ENCODE measurements at places on chromosomes 16 and 17. TPM values are rescaled to one million over a fixed set of nuclear protein-coding genes. Genes with fewer than 3 reads are reported as not detected.

The LITAFD gene
- not detected for total RNA-seq

The AGRP gene
- total RNA-seq, result not detected

The KRTAP9-8 gene
- not detected for total RNA-seq

The KRT40 gene
- total RNA-seq, result not detected

The ADCY9 gene
- 1.7 TPM for total RNA-seq

The HMOX2 gene
- 36.5 TPM for total RNA-seq

The KRTAP3-1 gene
- not detected for total RNA-seq

The RAC3 gene
- total RNA-seq, result 0.62 TPM

The NAGS gene
- total RNA-seq, result 2.2 TPM

DNA sequence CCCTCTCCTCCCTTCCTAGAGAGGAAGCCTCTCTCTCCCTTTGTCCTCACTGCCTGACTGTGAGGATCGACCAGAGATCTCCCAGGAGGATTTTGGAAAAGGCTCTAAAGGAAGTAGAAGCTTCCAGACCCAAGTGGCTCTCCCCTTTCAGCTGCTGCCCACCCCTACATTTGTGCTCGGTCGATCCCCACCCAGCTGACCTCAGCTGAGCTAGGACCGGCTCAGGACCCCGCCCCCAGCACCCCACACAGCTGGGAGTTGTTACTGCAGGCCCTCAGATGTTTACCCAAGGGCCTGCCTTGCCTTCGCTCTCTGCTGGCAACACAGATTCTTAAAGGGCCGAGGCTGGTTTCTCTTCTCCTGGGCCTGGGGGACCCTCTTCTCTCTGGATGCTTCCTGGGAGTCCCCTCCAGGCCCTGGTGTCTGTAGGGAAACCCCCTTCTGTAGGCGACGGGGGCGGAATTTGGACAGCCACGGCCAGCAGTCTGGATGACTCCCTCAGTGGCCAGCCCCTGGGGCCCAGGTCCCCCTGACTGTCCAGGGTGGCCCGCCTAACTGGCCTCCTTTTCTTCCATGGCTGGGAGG lies 26.9 kb upstream of the TIMP2 start:
- H3K36me3 ChIP-seq, result no peaks in the 10 kb centered on the region
- H3K4me1 ChIP-seq, result no peaks in the 10 kb centered on the region
- H3K27me3 ChIP-seq, result no peaks in the 10 kb centered on the region
- no peak for DNase-seq
- H3K27ac ChIP-seq, result no peak overlapping the region

DNA sequence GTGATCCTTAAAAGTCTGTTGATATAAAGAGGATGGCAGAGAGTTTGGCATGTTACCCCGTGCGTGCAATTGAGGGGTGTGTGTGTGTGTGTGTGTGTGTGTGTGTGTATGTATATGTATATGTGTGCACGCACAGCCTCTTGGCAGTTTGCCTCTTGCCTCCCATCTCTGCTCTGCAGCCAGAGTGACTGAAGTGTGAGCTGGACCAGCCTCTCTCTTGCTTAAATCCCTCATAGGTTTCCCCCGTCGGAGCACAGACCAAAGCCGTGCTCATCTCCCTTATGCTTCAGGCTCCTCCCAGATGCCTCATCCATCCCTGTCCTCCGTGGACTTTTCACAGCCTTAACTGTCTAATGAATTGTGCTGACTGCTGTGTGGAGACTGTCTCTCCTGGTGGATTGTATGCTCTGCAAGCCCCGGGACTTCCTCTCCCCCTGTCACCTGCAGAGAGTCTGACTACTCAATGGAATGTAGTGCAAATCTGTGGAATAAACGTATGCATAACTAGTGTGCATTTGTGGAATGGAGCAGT lies 413.5 kb downstream of the CPPED1 start:
- no peak overlapping the region for H3K27ac ChIP-seq
- DNase-seq, result no peak
- no peaks in the 10 kb centered on the region for H3K4me1 ChIP-seq
- H3K27me3 ChIP-seq, result no peaks in the 10 kb centered on the region
- H3K36me3 ChIP-seq, result peaks cover 48% of the 10 kb centered on the region

- no peaks in the 10 kb centered on the region for H3K27me3 ChIP-seq
- H3K4me3 ChIP-seq, result no peak overlapping the region
- H3K27ac ChIP-seq, result no peak overlapping the region
- no peak for DNase-seq
- no peaks in the 10 kb centered on the region for H3K36me3 ChIP-seq
Measured at GRCh38 chr17:71941920-71942319, 178.9 kb upstream of the SOX9 start.

DNA sequence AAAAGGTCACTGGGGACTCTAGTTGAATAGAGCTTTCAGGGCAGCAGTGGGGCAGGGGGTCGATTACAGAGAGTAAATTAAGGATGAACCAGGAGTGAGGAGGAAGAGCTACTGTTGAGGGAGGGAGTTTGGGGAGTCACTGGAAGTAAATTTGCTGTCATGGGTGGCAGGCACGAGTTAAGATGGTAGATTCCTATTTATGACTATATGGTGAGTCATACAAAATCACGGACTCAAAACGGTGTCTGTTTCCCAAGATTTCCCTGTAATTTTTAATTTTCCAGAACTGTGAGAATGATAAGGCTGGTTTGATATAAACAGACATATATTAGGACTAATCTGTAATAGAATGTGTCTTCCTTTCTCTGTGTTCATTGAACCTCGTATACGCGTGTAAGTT lies 287.6 kb upstream of the GOT2 start:
- no peaks in the 10 kb centered on the region for H3K4me1 ChIP-seq
- DNase-seq, result no peak
- H3K4me3 ChIP-seq, result no peak overlapping the region
- no peak overlapping the region for H3K27ac ChIP-seq
- no peaks in the 10 kb centered on the region for H3K27me3 ChIP-seq

DNA sequence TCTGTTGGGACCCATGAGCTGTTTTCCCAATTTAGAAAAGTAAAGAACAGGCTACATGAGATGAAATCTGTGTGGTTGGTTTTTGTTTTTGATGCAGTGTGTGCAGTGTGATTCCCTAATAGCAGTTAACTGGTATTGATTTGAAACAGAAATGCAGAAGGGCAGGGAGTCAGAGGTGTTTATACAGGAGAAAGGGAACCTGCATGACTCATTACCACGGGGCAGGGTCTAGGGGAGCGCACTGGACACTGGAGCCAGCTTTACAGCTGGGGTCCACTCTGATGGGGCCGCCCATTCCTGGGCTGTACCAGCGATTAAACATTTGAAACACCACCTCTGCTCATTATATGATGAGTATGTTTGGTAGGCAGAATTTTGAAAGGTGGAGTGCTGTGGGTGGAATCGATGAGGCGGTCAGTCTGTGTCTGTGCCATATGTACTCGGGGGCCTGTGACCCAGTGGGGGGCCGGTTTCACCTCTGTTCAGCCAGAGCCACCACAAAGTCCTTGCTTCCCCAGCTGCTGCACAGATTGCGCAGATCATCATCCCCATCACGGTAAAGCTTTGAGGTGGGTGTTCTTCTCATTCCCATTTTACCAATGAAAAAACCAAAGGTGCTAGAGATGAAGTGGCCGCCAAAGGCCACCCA lies 142.5 kb downstream of the CMIP start:
- H3K27ac ChIP-seq, result no peak overlapping the region
- no peaks in the 10 kb centered on the region for H3K4me1 ChIP-seq
- H3K36me3 ChIP-seq, result no peaks in the 10 kb centered on the region
- no peaks in the 10 kb centered on the region for H3K27me3 ChIP-seq
- DNase-seq, result no peak

- H3K27me3 ChIP-seq, result no peaks in the 10 kb centered on the region
- H3K27ac ChIP-seq, result peak overlapping the region; percentile 46
- peak; percentile 63 for DNase-seq
- H3K4me1 ChIP-seq, result peaks cover 13% of the 10 kb centered on the region
- peak overlapping the region; percentile 93 for H3K4me3 ChIP-seq
Measured at GRCh38 chr16:21159281-21159951, 942 bp downstream of the LDAF1 start.

DNA sequence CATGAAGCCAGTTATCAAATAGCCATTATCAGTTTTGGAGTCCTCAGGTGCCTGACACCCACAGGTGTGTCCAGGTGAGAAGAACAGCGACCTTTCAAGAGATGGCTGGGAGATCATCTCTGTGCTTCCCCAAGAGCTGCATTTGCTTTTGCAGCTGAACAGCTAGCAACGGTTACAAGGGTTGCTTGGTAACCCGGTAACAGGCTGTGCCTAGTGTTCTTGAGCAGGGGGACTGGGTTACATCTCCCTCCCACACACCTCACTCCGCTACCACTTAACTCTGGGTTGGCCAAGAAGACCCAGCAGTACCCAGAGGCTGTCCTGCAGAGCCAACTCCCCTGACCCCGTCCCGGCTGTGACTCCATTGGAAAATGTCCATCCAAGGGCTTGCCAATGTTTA lies 147.0 kb downstream of the SLC39A11 start:
- H3K36me3 ChIP-seq, result peaks cover 2% of the 10 kb centered on the region
- DNase-seq, result no peak
- no peaks in the 10 kb centered on the region for H3K27me3 ChIP-seq
- no peak overlapping the region for H3K4me3 ChIP-seq
- H3K27ac ChIP-seq, result no peak overlapping the region

DNA sequence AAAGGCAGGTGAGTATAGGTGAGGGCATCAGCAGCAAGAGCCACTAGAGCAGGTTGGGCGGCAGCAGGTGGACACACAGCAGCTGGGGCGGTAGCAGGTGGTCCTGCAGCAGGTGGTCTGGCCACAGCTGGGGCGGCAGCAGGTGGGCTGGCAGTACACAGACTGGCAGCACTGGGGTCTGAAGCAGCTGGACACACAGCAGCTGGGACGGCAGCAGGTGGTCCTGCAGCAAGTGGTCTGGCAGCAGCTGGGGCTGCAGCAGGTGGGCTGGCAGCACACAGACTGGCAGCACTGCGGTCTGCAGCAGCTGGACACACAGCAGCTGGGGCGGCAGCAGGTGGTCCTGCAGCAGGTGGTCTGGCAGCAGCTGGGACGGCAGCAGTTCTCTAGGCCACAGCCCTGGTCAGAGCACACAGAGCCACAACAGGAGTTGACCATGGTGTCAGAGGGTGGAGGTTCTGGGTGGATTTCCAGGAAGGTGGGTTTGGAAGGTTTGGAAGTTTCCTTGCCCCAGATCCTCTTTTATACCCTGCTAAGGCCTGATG lies at the start of gene KRTAP4-2:
KRTAP4-2 (minus strand) TSS at position 495 of the 545 bp plus-strand sequence; CDS start at position 438, 57 bp downstream.
- no peak within 1 kb of the TSS for H3K4me3 ChIP-seq
- DNase-seq, result no peak
- H3K27me3 ChIP-seq, result no peaks in the 10 kb centered on the region
- H3K4me1 ChIP-seq, result peaks cover 41% of the 10 kb centered on the region

- H3K4me3 ChIP-seq, result no peak overlapping the region
- H3K27ac ChIP-seq, result no peak overlapping the region
- no peaks in the 10 kb centered on the region for H3K27me3 ChIP-seq
- DNase-seq, result no peak
- H3K36me3 ChIP-seq, result no peaks in the 10 kb centered on the region
Measured at GRCh38 chr17:71084219-71084618, 914.9 kb downstream of the KCNJ2 start.

DNA sequence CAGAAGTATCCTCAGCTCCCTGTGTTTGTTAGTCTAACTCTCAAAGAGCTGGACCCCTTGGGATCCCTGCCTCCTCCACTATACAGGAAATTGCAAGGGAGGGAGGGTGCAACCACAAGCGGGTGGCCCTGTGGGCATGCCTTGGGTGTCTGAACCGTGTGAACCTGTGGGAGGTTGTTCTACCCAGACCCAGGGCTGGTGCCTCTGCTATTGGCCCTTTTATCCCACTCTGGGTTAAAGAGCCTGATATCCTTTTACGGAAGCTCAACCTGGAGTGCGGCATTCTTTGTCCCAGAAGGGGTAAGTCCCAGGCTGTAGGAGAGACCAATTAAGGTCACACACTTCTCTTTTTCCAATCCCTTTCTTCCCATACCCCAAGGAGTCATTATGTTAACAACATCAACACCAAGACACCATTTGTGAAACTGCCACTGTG lies 53.4 kb downstream of the ARSG start:
- H3K27ac ChIP-seq, result no peak overlapping the region
- H3K27me3 ChIP-seq, result no peaks in the 10 kb centered on the region
- no peak for DNase-seq
- H3K4me1 ChIP-seq, result peaks cover 28% of the 10 kb centered on the region
- H3K4me3 ChIP-seq, result no peak overlapping the region

DNA sequence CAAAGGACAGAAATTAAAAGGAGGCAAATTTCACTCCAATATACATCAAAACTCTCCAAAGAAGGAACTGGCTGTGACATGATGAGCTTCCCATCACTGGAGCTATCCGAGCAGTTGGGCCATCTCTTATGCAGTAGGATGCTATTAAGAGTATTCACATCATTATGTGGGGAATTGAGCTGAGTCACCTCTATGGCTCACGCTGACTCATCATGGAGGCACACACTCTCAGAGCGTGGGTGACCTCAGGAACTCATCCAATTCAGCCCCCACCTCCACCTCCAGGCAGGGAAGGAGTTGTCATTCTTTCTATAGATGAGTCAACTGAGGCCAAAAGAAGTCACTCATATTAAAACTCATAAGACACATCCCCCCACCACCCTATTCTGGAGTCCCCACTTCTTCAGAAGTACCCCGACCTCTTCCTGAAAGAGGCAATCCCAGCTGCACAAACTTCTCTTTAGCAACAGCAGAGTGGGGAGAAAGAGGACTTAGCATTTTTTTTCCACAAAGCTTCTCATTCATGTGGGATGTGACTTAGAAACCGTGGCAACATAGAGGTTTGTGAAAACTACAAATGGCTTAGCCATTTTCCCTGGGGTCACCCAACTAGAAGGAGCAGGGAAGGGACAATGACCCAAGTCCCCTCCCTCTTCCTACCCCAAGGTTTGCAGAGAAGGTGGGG lies 32.5 kb downstream of the ABCC12 start:
- DNase-seq, result no peak
- H3K4me1 ChIP-seq, result no peaks in the 10 kb centered on the region
- H3K4me3 ChIP-seq, result no peak overlapping the region
- H3K36me3 ChIP-seq, result no peaks in the 10 kb centered on the region
- H3K27ac ChIP-seq, result no peak overlapping the region
- no peaks in the 10 kb centered on the region for H3K27me3 ChIP-seq

GRCh38 chr17:58521680-58522079 lies 7.2 kb upstream of the MTMR4 start:
- H3K27me3 ChIP-seq, result no peaks in the 10 kb centered on the region
- no peak for DNase-seq
- H3K27ac ChIP-seq, result no peak overlapping the region
- H3K36me3 ChIP-seq, result no peaks in the 10 kb centered on the region

GRCh38 chr17:17149520-17150447 lies 56.3 kb downstream of the PLD6 start:
- H3K27me3 ChIP-seq, result no peaks in the 10 kb centered on the region
- no peak overlapping the region for H3K4me3 ChIP-seq
- H3K27ac ChIP-seq, result no peak overlapping the region

GRCh38 chr17:65035191-65035590 lies 21.3 kb downstream of the GNA13 start:
- H3K27ac ChIP-seq, result no peak overlapping the region
- no peaks in the 10 kb centered on the region for H3K36me3 ChIP-seq
- no peak overlapping the region for H3K4me3 ChIP-seq
- DNase-seq, result no peak
- peaks cover 79% of the 10 kb centered on the region for H3K4me1 ChIP-seq

GRCh38 chr17:56231252-56231651 lies 78.0 kb downstream of the ANKFN1 start:
- H3K27ac ChIP-seq, result no peak overlapping the region
- no peaks in the 10 kb centered on the region for H3K27me3 ChIP-seq
- no peaks in the 10 kb centered on the region for H3K36me3 ChIP-seq
- H3K4me1 ChIP-seq, result no peaks in the 10 kb centered on the region

- no peaks in the 10 kb centered on the region for H3K36me3 ChIP-seq
- no peak overlapping the region for H3K4me3 ChIP-seq
- no peak for DNase-seq
- H3K27ac ChIP-seq, result no peak overlapping the region
Measured at GRCh38 chr17:13973960-13974651, 95.2 kb upstream of the COX10 start.
